WTC11 (cell line): ENCODE measurements at places on chromosomes 5 and 9.

DNA sequence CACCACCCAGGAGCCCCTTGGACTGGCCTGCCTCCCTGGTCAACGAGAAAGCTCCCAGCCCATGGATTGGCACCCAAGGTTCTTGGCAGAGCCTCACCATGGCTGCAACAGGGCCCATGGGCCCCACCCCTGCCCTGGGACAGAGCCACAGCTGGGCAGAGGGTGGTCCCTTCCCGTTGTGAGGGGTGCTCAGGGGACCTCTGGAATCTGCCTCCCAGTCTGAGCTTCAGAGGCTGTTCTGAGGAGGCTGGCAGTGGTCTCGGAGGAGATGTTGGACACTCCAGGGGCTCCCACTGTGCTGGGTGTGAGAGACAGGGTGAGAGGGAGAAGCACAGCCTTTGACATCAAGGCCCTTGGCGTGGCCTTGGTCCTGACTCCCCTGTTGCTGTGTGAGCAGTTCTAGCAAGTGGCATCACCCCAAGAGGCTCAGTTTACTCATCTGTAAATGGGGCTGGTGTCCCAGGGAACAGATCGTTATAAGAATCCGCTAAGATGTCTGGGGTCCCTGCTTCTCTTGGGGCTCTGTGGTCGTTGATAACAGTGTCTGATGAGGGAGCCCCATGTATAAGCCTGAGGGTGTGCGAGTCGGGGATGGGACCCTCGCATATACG is 33.0 kb downstream of the LHX3 start:
- peak; percentile 10 for DNase-seq

GRCh38 chr9:23746317-23746716 is 79.7 kb downstream of the ELAVL2 start:
- DNase-seq: no peak

- no peak for DNase-seq
Measured at GRCh38 chr5:57172466-57173318, 1.2 kb upstream of the GPBP1 start.

DNA sequence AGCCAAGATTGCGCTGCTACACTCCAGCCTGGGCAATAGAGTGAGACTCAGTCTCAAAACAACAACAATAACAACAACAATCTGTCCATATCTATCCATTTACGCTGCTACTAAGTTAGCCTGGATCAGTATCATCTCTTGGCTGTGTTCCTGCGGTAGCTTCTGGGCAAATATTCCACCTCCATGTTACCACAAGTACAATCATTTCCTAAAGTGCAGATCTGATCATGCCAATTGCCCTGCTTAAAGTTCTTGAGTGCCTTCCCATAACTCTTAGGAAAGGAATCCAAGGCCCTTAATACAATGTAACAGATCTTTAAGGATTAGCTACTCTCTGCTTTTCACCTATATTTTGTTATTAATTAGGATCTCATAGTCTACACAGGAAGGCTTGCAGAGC is 15.4 kb upstream of the PPP2R2B start:
- no peak for DNase-seq

- no peak for DNase-seq
Measured at GRCh38 chr9:110573305-110573704, 6.2 kb downstream of the SVEP1 start.

DNA sequence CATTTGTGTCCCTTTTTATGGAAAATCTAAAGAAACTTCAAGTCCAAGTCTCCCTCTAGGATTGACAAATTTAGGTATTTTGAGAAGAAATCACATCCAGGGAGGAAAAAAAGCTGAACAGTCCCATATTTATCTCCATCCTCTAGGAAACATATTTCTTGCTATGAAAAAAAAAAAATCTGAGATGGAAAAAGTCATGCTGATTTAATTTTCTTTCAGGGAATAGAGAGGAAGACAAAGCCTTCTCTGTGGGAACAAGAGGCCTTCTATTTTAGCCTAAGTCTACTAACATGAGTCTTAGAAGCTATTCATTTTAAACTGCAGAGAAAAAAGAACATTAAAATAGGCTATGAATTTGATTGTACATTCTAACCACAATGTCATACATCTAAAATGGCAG is 63.1 kb upstream of the CDK5RAP2 start:
- no peak for DNase-seq

DNA sequence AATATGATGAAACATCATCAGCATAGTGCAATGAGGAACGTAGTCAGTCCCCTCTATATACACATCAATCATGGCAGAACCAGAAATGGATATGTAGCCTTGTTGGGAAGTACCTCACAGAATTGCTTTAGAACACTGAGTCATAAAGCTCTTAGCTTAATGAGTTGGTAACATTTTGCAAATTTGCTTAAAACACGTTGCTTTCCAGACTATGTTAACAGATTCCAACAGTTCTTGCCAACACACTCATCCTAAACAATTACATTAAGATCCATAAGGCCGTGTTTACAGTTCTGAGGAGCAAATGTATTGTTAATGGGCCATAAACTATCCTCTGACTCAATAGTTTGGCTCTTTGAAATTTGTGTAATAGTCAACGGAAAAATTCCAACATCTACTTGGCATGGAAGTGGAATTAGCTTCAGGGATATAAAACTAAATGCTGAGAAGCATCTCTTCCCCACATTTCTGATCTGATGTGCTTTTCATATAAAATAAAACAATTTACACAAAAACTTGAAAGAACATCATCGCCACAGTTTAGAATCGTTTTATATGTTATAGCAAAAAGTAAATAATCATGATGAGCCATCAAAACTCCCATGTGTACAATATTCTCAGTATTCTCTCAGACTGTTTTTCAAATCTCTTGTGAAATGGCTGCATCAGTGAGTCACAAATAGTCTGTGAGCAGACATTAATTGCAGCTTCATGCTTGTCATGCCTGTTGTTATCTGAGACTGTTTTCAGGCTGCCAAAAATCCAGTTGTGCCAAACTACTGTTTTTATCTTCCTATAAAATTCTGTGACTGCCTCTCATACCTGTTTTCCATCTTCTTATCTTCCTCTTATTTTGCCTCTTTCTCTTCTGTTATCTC is 291.9 kb downstream of the COX7C start:
- DNase-seq: no peak

GRCh38 chr5:15600035-15600434 is 100.1 kb downstream of the FBXL7 start:
- DNase-seq: no peak

GRCh38 chr5:68872088-68872839 is 221.6 kb upstream of the SLC30A5 start:
- DNase-seq: no peak

GRCh38 chr9:19252174-19252884 is 21.8 kb downstream of the DENND4C start:
- no peak for DNase-seq

DNA sequence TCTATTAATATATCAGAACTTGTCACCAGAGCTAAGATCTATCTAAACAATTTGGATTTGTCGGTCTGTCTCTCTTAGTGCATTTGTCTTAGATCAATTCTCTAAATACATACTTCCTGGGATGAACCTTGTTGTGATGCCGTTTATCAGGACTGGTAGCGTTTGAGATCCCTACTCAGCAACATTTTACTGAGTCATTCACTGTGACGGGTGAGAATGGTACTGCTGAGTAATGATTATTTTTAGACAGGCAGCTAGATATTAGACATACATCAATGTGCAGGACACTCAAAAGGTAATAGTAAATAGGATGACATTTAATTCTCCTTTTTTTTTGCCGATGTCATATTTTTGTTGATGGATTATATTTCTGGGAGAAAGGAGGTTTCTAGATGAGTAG is 209.0 kb downstream of the CSNK1G3 start:
- no peak for DNase-seq

- DNase-seq: peak; percentile 49
Measured at GRCh38 chr5:104932431-104932830, 1369.8 kb upstream of the NUDT12 start.

GRCh38 chr5:10576790-10577189 is 12.9 kb downstream of the ANKRD33B start:
- no peak for DNase-seq

- no peak for DNase-seq
Measured at GRCh38 chr9:132030626-132031325, 48.9 kb downstream of the MED27 start.

DNA sequence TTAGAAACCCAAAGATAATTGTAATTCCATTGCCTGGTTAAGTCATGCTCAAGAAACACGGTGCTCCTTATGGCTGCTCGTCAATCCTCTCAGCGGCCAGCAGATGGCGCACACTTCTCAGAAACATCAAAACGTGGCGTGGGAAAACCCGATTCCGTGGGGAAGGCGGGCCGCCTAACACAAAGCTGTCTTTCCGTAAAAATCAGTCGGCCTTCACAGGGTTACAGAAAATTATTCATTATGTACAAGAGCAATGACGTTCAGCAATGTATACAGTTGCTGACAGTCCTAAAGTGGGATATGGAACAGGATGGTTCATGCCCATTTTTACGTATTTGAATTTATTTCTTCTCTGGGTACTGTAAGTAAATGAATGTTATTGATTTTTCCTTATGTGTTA is 83.5 kb downstream of the PDE4D start:
- DNase-seq: peak; percentile 68

GRCh38 chr9:94937214-94937903 is 210.9 kb downstream of the AOPEP start:
- no peak for DNase-seq

DNA sequence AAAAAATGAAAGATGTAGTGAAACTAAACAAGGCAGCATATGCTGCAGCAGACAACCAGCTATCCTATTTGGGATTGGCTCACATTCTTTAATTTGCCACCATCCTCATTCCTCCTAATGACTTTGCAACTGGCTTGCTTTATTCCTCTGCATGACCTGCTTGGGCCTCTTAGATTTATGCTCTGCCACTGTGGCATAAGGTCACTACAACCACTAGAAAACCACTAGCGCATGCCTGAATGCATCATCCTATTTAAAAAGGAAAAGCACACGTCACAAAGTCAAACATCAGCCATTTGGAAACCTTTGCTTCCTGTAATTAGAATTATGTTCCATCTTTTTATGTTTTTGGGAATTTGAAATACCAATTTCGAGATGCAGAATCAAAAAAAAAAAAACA is 40.8 kb upstream of the CCDC152 start:
- DNase-seq: no peak

GRCh38 chr9:123377211-123377971 is 21.4 kb downstream of the CRB2 start:
- DNase-seq: no peak

GRCh38 chr5:72237879-72238278 is 82.2 kb downstream of the MRPS27 start:
- no peak for DNase-seq

GRCh38 chr9:129702589-129703520 is 37.4 kb downstream of the PRRX2 start:
- DNase-seq: no peak

DNA sequence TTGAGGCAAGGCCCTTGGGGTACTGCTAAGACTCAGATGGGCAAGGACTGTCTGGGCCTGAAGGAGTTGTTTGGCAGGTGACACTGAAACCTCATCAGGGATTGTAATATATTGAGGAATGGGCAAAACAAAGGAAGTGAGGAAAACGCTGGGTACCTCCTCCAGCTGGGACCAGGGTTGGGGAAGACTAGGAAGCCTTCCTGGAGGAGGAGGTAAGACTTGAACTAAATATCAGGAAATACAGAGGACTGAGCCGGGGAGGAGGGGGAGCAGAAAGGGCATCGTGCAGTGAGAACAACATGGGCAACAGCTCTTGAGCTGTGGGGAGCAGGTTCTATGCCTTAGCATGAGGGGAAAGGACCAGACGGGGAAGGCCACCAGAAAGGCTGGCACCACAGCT is 144.0 kb downstream of the GABBR2 start:
- DNase-seq: no peak

DNA sequence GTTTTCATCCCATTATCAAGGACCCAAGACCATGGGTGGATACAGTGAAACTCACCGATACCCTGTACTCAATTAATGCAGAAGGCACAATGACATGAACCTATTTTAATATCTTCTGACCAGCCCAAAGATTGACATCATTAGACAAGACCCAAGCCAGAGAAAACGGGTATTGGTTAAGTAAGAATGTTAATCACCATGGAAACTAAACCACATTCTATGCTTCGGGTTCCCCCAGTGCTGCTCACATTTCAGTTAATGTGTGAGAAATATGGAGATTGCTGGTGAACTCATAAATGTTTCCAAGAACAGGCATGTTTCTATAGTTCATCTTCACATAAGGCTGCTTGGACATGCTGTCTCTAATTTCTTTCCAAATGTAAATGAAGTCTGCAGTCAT is 77.0 kb downstream of the IRX2 start:
- DNase-seq: no peak

DNA sequence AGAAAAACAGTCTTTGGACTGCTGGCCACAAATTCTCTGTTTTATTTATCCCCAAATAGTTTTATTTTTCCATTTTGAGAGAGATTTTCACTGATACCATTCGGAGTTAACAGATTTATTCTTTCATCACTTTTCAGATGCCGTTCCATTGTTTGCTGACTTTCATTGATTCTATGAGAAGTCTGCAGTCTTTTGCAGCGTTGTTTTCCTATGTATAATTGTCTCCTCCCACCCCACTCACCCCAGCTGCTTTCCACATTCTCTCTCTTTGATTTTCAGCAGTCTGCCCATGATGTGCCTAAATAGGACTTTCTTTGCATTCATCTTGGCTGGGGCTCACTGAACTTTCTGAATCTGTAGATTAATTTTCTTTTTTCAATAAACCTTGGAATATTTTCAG is 107.6 kb downstream of the C9orf50 start:
- DNase-seq: no peak

- DNase-seq: no peak
Measured at GRCh38 chr5:167355346-167355745, 936.1 kb upstream of the WWC1 start.

DNA sequence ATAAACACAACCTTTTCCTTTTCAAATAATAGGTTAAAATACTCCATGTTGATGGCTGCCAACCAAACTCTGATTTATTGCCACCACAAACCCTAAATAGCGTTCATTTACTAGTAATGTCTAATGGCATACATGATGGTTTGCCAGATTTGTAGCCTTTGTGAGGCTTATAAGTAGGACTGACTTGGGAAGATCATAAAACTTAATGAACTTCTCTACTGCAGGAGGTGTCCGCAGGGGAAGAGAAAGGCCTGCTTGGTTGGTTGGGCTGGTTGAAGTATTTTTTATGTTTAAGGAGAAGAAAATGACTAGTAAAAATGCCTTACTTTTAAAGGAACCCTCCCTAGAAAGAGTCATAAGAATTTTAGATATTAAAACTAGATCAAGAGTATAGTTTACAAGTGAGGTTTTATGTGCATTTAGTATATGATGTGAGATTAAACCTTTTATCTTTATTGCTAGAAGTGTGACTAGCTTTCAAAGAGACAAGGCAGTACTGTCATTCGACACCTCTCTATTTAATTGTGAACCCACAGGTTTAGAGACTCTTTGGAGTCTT is 5.0 kb downstream of the PBX3 start:
- no peak for DNase-seq
